ENCODE measurements at places on chromosomes 3 and 15.

- peak; percentile 73 for DNase-seq
Observed at GRCh38 chr3:14231145-14231990, 52.8 kb downstream of the LSM3 start.

DNA sequence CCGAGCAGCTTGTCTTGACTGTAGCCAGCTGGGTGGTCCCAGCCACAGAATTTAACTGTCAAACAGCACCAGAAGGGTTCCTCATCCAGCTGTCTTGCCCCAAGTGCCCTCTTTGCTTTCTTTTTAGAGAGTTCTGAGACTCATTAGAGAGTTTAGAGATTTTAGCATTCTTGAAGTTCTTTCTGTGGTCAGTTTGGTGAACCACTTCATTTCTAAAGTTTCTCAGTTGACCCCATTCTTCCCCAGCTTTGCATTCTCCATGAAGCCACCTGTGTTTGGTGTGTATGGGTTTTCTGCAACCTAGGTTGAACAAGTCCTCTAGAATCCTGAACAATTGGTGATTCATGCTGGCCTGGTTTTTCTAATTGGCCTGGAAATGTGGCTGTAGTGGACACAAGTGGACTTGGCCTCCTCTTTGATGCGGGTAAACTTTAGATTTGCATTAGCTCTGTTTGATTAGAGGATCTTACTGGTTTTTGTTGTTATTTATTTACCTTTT is 33.7 kb downstream of the FLNB start:
- peak; percentile 61 for DNase-seq

- DNase-seq: no peak
Observed at GRCh38 chr3:116000311-116000710, 377.0 kb downstream of the GAP43 start.

GRCh38 chr3:85790445-85791030 is 831.7 kb downstream of the CADM2 start:
- DNase-seq: no peak

Data from hematopoietic multipotent progenitor cell treated with erythropoietin and hydrocortisone succinate and interleukin-3 and kit ligand, for 4 days (in vitro differentiated cells).